ENCODE measurements at places on chromosomes 6 and 20.

DNA sequence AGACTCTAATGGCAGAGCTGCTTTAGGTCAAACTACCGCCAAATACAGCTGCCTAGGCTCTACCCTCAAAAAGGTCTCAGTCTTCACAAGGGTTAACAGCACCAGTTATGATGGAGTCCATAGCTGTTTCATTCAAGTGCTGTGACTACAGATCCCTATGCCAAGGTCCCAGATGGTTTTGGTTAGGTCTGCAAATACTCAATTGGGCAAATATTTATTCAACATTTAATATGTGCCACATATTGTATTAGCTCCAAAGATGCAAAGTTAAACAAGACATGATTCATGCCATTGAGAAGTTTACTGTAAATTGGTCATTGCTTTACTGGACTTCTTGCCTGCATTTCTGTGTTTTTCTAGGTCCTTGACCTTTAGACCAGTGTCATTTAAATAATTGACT lies 55.8 kb upstream of the TFAP2D start:
- DNase-seq, result no peak

DNA sequence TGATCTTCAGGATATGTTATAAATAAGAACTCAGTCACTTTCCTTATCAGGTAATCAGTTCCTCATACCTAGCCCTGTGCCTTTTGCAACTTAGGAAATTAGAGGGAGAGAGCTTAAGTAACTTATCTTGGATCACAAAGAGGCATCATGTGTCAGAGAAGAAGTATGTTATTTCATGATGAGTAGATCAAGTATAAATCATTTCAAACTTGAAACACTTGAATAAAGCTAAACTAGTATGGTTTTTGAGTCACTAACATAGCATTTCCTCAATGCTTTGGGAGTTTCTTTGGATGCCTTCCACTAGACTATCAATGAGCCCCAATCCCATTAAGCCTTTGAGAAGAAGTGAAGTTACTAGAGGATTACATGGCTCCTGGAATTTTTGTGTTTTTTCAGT lies 102.6 kb upstream of the TNFAIP3 start:
- DNase-seq, result no peak

DNA sequence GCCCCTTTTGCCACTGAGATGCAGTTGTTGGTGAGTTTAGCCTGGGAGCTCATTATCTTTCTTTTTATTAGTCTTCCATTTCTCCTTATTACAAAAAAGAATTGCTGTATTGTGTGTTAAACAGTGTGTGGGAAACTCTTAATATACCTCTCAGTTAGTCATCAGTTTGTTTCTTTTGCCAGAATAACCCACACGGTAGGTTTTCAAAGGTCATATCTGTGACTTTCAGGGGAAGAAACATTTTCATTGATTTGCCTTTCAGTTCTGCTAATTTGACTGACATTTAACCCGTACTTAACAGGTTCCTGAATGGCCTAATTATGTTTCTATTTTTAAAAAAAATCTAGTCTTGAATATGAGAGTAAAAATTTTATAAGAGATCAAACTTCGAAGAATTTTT lies 145.3 kb downstream of the KHDC1L start:
- DNase-seq, result no peak

GRCh38 chr6:43221046-43221972 lies 8.0 kb downstream of the DNPH1 start:
- no peak for DNase-seq

GRCh38 chr20:2244993-2245392 lies 50.8 kb upstream of the TGM3 start:
- no peak for DNase-seq

GRCh38 chr20:48740292-48740649 lies 87.5 kb downstream of the PREX1 start:
- DNase-seq, result no peak

DNA sequence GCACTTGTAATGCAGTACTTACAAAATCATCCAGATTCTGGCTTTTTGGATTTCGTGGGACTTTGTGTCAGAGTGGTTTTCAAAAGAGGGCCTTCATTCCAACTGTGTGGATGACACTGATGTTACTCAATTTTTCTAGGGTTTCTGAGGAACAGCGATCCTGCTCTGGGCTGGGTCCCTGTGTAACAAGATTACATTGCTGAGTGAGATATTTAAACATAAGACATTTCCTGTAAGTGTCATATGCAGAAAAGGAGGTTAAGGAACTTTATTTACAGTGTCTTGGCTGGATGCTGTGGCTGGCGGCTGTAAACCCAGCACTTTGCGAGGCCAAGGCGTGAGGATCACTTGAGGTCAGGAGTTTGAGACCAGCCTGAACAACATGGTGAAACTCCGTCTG lies 6.7 kb downstream of the ZFAND3 start:
- no peak for DNase-seq

DNA sequence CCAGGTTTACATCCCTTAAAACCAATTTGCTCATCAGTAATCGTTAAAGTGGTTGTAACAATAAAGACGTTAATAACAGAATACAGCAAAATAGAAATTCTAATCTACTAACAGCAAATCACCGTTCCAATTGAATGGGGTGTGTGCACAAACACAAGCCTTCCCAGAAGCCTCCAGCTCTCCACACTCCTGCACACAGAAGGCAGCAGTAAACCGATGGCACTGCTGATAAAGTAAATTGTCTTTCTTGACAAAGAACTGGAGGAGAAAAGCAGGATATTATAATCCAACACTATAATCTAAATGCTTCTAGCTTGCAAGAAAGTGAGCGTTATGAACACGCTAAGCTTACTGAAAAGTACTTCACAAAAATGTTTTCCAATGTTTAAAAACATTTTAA lies 7.0 kb downstream of the ZNF217 start:
- DNase-seq, result no peak

DNA sequence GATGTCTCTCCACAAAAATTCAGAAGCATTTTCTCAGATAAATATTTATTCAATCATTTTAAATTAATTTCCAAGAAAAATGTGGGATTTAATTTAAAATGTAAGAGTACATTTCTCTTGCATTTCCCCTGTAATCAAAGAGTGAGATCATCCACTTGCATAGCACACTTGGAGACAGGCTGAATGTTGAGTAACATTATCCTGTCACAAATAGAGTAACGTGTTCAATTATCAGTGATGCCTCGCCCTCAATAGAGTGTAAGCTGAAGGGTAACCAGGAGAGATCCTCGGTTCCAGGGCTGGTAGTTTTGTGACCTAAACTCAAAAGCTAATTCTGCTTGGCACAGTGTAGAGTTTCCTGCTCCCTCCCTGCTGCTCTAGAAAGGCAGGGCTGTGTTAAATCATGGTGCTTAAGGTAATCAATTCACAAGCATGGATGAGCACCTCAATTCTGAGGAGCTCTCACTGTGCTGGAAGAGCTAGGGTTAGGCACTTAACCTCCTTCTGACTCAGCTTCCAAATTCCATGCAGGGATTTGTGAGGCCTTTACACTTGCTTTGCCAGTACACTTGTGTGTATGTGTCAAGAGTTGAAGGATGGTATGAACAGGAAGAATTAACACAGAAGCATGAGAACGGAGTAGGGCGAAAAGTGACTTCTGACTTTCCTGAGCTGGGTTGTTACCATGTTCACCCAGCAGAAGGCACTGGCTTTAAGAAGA lies 56.6 kb downstream of the MMUT start:
- DNase-seq, result no peak

DNA sequence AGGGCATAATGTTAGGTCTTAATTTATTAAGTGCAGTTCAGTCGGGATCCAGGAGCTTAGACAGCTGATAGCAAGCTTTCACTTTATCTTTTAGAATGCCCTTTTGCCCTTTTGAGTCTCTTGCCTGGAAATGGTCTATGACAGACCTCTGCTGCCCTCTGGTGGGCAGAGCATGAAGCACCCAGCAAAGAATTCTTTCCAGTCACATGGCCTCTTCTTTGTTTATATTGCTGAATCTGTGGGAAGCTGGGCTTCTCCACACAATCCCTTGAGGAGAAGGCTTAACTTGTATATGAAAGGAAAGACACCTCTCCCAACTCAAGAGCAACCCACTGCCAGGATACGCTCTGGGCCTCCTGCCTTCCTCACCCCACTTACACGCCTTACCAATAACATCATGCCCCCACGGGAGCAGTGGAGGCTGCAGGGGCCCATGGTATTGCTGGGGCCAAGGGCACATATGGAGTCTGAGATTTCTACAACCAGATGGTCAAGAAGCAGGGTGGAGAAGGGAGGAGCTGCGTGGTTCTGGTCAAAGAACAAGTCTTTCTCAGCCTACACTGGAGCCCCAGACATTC lies 20.4 kb downstream of the WFDC3 start:
- DNase-seq, result peak; percentile 92

DNA sequence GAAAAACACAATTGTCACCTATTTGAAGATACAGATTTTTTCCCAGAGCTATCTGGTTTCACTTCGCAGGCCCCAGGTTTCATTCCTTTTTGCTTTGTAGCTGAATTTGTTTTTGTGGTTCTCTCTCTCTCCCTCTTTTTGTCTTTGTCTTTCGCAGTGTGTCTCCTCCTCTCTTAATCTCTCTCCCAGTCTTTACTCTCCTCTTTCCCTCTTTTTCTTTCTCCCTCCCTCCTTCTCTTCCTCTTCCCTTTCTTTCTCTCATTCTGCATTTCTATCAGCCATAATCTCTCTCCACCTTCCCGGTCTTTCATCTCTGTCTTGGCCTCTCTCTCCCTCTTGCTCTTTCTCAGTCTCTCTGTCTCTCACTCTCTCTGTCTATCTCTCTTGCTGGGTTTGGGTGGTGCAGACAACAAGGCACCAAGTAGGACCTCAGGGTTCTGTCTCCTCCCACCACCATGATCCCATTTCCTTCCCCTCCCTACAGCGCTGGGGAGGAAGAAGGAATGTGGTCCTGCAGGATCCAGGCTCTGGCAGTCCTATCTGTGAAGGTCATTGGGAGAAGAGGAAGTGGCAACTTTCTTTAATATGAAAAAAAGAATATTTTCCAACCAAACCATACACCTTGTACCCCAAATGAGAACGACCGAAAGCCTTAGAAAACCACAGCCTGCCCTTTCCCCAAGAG lies 63.2 kb downstream of the BANF2 start:
- DNase-seq, result no peak

DNA sequence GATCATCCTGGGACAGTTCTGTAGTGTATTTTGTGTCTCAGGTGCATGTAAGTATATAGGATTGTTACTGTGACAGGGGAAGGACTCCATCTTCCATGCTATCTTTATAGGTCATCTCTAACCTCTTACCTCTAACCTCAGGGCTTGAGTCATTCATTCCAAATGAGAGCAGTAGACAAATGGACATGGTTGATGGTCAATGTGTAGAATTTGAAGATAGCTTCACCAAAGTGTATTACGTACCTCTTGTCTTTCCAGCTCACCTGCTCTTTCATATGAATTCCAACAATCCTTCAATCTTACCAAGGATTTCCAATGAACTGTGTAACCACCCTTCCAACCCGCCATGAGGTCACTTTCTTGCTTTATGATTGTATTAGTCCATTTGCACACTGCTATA lies 8.7 kb upstream of the ADGRG6 start:
- DNase-seq, result no peak

GRCh38 chr20:21812379-21812778 lies 106.9 kb downstream of the PAX1 start:
- DNase-seq, result no peak

GRCh38 chr20:57983082-57983481 lies 245.4 kb downstream of the ANKRD60 start:
- DNase-seq, result no peak

DNA sequence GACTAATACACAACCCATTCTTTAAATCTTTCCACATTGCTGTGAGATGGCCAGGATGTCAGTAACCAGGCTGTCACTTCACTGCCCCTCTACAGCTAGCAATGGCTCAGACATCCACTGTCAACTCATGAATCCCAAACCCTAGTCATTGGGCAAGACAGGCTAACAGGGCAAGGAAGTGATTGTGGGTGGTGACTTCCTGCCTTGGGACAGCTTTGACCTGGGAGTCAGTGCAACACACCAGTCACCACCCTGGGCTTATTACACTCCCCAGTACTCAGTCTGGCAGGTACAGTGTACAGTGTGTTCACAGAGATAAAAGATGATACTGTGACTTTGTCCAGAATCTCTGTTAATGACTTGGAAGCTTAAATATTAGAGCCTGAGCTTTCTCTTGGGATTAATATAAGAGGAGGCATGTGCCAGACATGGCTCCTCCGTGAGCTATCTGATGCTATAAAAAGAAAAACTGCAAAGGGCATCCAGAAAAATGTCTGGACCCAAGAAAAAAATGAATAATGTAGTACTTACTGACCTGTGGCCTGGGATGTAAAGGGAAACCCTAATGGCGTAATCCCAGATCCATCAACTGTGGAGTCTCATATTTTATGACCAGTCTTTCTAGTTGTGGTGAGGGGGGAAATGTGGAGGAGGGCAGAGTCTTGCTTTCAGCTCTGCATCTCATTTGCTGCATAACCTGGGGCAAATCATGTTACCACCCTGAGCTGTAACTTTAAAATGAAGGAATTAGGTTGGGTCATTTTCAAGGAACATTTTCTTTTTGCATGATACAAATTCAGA lies 244.4 kb downstream of the SLC24A3 start:
- no peak for DNase-seq

DNA sequence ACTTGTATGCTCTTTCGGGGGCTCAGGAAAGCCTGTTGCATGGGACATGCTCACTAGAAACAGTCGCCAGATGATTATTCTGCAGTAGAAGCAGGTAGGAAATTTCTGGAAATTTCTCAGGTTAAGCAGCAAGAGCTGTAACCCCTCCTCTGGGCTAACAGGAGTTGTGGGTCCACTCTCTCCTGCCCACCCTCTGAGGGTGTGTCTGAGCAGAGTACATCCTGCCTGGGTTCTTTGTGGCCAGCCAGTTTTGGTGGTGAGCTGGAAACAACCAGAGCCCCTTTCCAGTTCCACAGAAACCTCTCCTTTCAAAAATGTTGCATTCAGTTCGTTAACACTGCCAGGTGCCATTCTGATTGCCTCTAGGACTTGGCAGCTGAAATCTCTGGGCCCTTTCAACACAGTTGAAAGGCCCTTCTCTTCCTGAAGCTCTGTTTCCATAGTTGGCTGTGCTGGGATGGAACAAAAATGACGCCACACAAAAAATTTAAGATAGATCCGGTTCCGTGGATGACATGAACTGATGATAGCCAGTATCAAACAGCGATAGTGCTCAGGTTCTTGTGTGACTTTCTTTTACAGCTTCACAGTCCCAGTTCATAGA lies 38.5 kb downstream of the PLCG1 start:
- DNase-seq, result no peak

All from Kasumi-1 (cell line).